ENCODE measurements at places on chromosomes 7 and 10.

- no peak for DNase-seq
These were observed 272.8 kb upstream of the TCERG1L start for GRCh38 chr10:131584287-131584686.

GRCh38 chr7:97971120-97971989 lies 18.6 kb downstream of the OCM2 start:
- DNase-seq = no peak

DNA sequence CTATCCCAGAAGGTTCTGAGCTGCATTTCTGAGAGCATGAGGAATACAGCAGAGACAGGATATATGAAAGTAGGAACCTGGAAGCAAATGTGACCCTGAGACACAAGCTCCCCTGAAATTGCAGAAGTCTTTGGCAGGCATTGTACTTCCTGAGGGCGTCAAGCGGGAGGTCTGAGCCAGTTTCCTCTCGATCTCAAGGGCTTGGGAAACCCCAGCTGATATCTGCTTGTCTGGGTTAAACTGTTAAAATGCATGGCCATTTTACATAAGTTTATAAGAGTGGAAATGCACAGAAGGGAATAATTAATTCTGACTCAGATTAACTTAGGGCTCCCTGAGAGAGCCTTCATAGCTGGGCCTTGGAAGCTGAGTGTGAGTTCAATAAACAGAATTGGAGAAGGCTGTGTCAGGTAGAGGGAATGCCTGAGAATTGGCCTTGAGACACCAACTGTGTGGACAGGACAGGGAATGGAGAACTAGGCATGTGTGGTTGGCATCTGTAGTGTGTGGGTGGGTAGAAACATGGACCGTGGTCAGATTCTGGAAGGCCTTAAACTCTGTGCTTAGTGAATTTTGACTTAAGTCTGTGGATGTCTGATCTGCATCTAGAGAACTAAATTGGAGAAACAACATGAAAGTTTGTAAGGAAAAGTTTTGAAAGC lies 53.3 kb downstream of the WIPF3 start:
- no peak for DNase-seq

- no peak for DNase-seq
These were observed 58.4 kb upstream of the MACROH2A2 start for GRCh38 chr10:69994262-69994661.

GRCh38 chr7:134512271-134512670 lies 15.1 kb upstream of the AKR1B10 start:
- no peak for DNase-seq

DNA sequence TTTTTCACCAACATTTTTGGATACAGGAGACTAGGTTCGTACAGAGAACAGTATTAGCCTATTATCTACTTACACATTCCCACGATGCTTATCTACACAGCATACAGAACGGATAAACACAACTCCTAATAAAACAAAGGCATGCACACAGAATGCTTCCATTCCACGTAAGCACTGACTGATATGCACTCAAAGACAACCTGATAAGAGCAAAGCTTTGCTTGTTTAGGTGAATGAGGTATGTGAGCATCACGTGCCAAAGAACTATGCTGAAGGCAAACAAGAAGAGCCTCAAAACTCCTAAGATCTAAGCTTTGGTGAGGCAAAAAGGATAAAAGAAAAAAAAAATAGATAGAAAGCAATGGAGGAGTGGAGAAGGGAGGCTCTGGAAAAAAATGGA lies 413.5 kb upstream of the LRRN3 start:
- no peak for DNase-seq

GRCh38 chr7:38178695-38179344 lies 775 bp downstream of the STARD3NL start:
- no peak for DNase-seq

- DNase-seq = no peak
These were observed 5.6 kb upstream of the POLD2 start for GRCh38 chr7:44128721-44129582.

DNA sequence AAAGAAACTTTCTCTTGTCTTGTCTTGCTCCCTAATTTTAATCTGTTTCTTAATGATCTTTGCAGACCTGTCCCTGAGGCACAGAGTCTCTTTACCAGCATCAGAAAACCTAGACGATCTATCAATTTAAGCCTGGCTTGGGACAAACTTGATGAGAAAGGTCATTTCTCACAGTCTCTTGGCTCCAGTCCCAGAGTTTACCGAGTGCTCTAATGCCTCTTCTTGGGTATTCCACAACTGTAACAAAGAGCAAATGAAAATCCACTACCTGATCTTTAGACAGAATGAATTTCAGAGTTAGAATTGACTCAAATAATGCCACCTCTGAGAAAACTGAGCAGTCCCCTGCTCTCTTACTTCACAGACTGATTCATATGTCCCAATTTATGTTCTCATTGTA lies 106.4 kb upstream of the DNAJB12 start:
- no peak for DNase-seq

DNA sequence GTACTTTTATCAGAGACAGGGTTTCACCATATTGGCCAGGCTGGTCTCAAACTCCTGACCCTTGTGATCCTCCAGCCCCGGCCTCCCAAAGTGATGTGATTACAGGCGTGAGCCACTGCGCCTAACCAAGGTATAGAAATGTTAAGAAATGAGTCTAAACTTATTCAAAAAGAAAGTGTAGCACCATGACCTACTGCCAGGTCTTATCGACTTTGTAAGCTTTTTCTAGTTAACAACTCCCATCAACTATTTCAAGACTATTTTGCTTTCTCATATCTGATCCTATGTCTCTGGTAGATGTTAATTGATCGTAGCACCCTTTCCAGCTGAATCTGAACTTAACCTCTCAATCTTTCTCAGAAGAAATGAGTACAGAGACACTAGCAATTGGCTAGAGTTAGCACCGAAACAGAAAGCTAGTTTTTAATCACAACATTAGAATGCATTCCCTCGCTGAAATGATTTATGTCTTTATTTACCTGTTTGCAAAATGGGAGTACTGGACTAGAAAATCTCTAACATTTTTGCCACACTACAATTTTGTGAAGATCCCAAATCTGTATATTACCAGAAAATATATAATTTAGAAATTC lies 114.0 kb upstream of the HGF start:
- no peak for DNase-seq

DNA sequence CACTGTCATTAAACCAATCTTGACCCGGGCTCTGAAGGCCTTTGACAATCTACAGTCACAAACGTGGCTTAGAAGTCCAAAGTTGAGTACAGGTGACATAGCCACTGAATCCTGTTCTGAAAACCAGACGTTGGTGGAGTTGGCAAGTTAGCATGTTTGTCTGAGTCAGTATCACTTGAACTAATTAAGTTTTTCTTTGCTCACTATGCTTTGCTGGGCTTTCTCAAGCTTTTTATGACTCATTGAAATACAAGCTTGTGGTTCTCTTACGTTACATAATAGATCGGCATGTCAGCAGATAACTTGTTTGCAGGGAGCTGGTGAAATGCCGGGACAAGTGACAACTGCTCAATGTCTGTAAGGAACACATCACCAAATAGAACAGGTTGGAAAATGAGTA lies 53.8 kb downstream of the ARL5B start:
- DNase-seq = no peak

DNA sequence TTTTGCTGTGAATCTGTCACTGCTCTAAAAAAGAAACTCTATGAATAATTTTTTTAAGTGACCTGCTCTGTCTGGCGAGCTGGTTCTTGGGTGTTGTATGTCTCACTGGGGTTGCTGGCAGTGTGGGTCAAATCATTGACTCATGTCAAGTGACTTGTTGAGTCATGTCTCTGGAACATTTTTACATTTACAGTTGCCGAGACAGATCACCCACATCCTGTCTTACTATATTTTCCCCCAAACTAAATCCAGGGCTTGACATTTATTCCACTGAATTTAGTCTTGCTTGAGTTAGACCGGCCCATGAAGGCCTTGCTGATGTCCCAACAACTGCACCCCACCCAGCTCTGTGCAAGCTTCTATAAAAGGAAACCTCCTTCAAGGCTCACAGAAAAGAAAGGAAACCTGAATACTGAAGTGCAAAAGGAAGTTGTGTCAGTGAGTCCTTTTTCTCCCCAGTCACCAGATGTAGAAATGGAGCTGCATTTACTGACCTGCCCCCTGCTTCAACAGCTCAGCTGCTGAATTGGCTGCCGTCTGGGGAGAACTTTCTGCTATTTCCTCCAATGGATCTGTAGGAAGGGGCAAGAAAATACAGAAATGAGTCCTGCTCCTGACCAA lies 290.3 kb downstream of the TNS3 start:
- DNase-seq = peak; percentile 84

DNA sequence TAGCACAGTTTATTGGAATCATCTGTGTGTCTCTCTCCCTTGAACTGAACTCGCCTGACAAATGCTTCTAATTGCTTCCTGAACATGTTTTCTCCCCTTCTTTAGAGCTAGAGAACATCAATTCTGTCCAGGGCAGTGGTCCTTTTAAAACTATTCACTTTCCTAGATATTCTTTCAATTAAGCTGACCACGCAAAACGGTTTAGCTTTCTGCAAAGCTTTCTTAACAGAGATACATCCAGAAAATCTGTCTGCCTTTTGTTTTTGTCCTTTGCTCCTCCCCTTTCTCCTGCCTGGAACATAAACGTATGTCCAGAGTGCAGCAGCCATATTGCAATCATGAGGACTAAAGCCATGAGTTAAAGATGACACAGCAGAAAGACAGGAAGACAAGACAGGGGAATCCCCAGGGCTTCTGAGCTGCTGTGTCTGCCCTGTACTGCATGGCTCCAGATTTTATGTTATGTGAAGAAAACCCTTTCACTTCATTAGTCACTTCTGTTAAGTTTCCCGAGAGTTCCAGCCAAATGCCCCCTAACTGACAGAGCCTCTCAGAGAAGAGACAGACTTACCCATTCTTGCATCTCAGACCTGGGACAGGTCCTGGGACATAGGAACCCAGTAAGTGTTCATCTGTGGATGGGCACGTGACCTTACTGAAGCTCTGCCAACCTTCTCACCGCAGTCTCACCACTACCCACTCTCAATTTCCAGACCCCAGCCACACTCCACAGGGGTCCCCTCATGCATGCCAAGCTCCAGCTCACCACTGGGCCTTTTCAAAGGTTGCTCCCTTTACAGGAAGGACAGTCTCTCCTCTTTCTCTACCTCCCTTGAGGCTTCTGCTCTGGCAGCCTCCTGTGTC lies 35.0 kb upstream of the CPXM2 start:
- DNase-seq = no peak

DNA sequence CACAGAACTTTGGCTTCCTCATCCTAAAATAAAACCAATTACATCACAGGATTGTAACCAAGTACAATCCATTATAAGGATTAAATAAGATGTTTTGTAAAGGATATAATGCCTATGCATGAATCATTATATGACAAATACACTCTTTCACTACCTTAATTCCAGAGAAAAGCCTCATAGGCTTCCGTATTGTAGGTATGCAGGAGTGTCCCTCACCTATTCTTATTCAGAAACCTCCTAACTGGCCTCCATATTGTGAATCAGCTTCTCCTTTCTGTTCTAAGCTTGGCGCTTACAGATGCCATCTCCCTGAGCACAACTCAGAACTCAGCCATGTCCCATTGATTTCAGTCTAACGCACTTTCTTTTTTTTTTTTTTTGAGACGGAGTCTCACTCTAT lies 69.6 kb upstream of the CAPZA2 start:
- DNase-seq = no peak

GRCh38 chr10:80484676-80485075 lies 30.6 kb downstream of the TSPAN14 start:
- DNase-seq = no peak

DNA sequence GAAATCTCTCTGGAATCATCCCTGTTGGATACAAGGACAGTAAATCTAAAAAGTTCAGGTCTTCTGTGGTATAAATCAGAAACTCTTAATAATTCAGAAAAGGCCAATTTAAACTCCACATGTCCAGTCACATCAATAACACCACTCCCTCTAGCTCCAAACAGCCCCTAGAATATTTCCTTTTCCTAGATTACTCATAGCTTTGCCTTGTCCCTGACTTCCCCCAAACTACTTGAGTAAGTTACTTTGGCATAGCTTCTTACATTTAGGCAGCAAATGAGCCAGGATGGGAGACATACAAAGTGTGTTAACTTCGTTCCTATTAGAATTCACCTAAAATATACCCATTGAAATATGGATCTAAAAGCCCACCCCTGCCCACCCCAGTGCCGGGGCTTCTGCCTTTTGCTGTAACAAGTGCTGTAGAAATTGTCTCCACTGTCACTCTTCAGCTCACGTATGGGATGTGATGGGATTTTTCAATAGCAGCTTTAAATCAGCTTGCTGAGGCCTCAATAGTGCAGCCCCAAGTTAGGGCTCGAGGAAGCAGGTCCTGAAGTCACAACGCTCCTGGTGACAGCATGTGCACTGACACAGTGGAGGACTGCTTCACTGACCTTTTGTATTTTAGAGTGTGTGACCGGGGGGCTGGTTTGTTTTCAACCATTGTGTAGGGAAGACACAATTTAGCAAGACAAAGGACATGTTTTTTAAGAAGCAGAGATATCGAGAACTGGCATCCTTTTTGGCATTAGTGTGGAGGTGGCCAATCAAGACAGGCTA lies 218.2 kb upstream of the KMT2E start:
- no peak for DNase-seq

DNA sequence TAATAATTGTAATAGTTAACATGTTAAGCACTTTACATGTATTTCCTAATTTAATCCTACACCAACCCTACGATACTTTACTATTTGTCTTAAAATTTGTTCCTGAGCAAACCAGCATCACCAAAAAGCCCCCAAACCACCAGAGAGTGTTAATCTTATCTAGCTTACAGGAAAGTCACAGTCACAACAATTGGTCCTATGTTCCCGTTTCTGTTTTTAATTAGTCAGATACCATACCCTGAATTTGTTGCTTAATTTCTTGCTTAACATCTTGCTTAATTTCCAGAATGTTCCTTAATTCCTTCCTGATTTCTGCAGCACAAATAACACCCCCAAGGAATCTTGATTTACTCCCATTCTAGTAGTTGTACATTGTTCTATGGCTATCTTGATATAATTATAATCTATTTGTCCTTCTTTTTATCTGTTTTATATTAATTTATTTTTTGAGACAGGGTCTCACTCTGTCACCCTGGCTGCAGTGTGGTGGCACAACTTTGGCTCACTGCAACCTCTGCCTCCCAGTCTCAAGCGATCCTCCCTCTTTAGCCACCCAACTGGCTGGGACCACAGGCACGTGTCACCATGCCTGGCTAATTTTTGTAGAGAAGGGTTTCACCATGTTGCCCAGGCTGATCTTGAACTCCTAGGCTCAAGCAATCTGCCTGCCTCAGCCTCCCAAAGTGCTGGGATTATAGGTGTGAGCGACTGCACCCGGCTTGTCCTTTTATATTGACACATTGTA lies 6.6 kb upstream of the PDSS1 start:
- DNase-seq = no peak

GRCh38 chr10:42998481-42999384 lies 78.1 kb upstream of the RET start:
- DNase-seq = no peak
